ENCODE measurements at places on chromosomes 1 and 21.

GRCh38 chr1:2630498-2631135 lies 2.2 kb downstream of the MMEL1 start:
- no peak for DNase-seq

DNA sequence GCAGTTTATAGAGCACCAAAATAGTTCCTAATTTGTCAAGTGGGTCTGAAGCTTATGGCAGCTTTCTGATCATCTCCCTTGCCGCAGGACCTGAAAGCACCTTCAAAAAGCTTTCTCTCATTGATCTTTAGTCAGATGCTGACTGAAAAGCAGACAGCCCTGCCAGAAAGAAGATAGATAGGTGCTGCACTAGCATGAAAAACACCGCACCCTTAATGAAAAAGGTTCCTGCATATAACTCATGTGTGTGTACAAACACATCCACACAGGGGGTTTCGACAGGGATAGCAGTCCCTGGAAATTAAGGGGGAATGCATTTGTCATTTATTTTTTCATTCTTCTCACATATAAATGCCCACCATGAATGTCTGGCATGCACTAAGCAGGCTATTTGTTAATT lies 361.7 kb upstream of the SNX7 start:
- DNase-seq = no peak

- DNase-seq = no peak
Observed at GRCh38 chr1:151509350-151510019, 1.7 kb upstream of the CGN start.

DNA sequence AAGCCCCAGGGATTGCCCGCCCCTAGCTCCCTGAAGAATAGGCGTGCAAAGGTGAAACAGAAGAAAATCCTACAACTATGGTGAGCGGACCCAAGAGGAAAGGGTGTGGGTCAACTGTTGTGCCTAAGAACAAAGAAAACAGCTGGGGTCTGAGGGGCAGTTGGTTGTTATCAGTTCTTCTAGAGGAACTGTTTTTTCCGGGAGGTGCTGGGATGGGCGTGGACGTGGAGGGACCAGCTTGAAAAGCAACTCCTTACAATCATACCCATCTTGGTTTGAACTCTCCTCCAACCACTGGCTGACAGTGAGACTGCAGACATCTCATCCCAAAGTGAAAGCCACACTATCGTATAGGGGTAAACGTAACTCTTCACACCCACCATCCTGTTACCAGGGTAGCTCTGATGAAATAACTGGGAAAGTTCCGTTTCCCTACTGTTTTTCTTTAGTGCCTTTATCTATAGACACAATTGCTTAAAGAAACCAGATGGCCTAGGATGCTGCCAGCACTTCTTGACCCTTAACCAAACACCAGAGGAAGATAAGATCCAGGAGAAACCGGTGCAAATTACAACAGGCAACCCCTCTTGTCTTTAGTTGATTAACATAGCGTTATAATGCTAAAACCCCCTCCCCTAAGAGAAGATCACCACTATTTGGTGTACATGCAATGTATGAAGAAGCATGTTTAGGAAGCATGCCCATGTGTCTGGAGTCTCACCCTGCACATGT lies 25.6 kb upstream of the FAM89A start:
- no peak for DNase-seq
